ENCODE measurements at places on chromosomes 12 and 14.

DNA sequence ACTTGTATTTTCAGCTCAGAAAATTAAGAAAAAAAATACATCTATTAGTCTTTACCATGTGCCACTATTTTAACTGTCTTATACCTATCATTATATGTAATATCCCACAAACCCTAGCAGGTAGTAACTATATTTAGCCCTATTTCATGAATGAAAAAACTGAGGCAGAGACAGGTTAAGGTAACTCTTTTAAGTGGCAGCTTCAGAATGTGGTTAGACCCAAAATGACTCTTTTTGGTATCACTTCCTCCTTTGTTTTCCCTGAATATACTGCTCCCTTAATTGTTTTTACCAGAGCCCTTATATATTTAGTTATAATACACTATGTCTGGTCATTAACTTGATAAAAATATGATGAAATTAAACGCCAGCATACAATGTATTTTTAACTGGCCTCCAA is 235.6 kb upstream of the RPL10L start:
- DNase-seq, result no peak

GRCh38 chr12:121673013-121673511 is 3.6 kb upstream of the MORN3 start:
- no peak for DNase-seq

DNA sequence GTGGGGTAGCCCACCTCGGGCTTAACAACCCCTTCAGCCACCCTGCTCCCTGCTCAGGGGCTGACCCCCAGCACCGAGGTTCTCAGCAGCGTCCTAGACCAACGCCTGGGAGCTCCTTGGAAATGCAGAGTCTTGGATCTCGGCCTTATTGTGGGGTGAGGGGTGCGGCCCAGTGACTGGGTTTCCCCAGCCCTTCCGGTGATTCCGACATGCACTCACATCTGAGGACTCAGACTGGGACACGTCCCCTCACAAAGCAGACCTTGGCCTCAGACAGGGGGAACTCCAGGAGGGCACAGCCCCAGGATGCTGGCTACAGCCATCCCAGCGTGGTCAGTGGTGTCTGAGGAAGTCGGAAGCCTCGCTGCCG is 117.7 kb downstream of the RFLNA start:
- DNase-seq, result no peak

DNA sequence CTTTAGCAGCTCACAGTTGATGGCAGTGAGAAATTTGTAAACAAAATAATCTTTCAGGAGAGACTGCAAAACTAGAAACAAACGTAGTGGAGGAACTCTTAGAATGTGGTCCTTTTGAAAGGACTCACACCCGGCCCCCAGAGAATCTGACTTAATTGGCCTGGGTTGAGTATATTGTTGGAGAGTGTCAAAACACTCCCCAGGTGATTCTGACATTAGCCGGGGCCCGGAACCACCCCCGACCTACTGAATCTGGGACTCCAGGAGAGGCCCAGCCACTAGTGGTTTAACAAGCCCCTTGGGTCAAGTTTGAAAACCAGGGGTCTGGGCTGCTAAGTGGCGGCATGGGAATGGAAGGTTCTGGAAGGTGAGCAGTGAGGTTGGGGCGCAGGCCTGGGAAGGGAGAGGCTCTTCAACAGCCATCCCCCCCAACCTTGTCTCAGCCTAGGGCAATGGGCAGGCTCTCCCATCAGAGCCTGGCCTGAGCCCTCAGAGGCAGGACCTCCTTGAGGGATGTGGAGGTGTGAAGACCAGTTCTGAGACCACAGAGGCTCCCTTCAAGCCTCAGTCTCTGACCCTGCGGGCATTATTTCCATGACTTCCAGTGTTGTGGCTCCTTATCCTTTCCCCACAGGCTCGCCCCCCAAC is 1.1 kb upstream of the ELK3 start:
- no peak for DNase-seq

DNA sequence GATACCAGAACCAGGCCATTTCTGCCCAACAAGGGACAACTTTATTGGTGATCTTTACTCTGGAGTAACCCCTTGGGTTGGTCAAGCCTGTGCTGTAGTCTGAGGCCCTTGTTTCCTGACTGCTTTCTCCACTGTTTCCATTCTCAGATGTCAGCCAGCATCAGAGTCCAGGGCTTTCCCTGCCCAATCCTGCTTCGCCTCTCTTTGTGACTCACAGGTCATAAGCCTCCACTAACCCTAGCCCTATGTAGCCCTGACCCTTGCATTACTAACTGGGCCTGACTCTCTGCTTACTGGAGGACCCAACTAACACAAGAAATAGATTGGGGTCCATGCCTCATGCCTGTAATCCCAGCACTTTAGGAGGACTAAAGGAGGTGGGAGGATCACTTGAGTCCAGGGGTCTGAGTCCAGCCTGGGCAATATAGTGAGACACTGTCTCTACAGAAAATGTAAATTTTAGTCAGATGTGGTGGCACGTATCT is 8.6 kb upstream of the SNRNP35 start:
- no peak for DNase-seq

- DNase-seq, result peak; percentile 61
Measured at GRCh38 chr14:62006116-62006731, 244.0 kb downstream of the SNAPC1 start.

DNA sequence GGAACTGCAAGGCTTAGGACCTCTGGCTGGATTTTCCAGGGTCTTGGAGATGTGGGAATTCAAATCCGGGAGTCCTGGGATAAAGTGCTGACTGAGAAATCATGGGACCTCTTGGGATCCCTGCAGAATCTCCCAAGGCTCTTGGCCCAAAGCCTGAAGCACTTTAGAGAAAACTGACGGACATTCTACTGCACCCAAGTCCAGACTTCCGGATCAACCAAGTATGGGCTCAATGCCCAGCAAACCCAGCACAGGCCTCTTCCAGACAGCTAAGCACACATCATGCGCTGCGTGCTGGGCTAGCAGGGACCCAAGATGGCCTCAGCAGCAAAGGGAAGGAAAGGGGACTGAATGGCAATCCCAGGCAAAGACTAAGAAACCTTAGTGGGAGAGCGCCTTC is 85.0 kb downstream of the ACTN1 start:
- DNase-seq, result no peak

- DNase-seq, result no peak
Measured at GRCh38 chr14:39991041-39991440, 558.8 kb upstream of the FBXO33 start.

DNA sequence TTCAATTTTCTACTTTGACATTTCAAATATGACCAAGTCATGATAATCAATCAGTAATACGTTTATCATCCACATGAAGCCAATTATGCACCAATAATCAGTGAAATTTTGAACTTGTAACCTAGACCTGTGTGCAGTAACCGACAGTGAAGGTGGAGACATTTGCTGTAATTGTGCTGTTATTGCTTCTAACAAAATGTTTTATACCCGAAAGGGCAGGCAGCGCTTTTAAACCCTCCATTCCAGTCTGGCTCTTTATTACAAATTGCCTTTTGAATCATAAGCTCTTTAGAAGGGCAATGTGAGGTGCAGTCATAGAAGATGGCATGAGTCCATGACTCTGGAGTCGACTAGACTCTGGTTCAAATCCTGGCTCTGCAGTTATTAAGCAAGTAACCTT is 135.7 kb downstream of the GXYLT1 start:
- DNase-seq, result no peak

DNA sequence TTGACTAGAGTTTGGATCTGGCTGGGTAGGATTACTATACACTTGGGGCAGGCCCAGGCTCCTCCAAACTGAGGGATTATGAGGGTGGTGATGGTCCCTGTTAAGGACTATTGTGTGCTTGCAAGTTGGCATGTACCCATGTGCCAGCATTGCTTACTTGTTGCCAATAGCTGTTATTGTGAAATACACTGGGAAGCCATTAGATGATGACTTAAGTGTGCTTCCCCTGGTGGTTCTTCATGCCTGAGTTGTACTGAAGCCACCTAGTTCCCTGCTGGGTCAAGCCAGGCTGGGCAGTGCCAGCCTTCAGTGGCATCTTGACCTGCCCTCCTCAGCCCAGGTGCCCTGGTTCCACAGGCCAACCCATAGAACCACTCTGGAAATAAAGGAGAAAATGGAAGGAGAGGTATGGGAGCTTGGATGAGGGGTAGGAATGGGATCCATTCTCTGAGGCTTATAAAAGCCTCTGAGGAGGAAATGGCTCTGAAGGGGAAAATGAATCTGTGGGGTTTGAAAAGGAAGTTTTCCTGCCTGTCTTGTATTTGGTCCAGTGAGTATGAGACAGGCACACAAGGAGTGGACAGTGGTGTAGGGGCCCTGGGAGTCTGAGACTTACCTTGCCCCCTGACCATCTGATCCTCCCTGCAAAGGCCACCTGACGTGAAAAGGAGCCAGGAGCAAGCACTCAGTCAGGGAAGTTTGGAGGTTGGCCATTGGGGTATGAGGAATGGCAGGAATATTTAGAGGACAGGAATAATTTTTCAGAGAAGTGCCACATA is 724 bp downstream of the LTB4R start:
- no peak for DNase-seq

DNA sequence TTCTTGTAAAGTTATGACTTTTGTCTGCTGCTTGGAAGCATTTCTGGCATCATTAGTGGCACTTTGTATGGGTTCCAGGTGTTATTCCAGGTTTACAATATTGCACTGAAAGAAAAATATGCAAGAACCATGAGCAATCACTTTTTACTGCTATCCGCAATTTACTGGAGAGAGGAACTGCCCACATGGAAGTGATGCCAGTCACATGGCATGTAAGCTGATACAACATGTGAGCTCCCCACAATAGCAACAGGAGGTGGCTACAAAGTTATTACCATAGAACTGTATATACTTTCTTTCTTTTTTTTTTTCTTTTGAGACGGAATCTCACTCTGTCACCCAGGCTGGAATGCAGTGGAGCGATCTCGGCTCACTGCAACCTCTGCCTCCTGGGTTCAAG is 1012.1 kb downstream of the BCL11B start:
- DNase-seq, result no peak

DNA sequence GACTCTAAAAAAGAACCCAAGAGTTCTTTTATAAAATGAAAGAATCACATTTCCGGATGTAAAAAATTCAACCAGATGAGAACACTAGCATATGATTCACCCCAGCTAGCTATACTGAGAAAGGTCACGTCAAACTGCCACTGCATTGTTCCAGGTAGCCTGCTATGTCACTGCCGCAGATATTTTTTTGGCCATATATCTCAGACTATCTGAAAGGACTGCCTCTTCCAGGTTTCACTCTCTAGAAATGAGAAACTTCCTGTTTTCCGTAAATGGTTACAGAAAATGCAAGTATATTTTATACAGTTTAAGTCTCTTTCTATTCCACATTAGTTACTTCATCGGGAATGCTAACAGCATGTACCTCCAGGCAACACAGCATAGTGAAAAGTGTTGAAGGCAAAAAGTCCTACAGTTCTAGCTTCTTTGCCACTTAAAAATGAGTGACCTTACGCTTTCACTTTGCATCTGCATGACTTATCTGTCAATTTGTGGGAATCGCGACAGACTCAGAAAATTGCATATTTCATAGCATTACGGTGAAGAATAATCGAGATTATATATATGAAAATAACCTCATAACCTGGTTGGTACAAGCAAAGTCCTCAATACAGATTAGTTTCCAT is 105.2 kb downstream of the MED13L start:
- no peak for DNase-seq

DNA sequence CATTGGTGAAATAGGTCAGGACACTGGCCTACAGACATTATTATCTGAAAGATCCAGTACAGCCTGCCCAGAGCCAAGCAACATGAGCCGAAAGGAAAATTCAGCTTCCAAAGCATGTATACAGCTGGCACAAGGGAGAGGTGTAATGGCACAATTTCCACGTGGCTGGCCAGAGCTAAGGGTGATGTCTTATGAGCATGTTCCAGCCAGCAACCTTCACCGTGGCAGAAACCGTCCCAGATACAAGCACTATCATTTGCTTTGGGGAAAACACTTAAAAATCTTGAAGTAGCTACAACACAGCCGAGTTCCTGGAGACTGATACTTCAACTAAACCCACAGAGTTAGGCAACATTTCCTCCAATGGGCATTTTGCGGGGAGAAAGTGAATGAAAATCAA is 44.5 kb downstream of the CORO1C start:
- no peak for DNase-seq

- no peak for DNase-seq
Measured at GRCh38 chr14:67962215-67962644, 142.7 kb downstream of the RAD51B start.

DNA sequence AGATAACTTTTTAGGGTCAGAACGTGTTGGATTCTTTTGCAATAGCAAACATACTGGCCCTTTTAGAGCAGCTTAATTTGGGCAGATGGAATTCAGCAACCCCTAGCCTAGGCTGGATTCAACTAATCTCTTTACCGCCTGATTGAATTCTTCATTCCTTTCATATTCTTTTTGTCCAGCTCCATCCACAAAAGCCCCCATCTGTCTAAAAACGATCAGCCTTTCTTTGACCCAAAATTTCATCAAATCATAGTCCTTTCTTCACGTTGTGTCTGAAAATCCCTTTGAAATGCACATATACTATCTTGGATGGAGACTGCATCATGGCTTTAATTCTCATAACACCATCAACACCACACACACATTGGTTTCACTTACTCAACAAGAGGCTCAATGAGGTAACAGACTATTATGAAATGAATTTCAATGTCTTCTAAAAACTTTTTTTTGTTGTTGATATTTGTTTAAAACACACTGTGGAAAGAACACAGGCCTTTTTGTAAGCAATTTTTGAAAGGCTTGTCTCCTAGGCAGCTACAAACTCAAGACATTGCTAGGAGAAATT is 128.0 kb upstream of the EEA1 start:
- no peak for DNase-seq

- no peak for DNase-seq
Measured at GRCh38 chr14:32258336-32258993, 55.4 kb upstream of the RNU6-8 start.

GRCh38 chr12:111436811-111437210 is 31.1 kb downstream of the SH2B3 start:
- no peak for DNase-seq

- no peak for DNase-seq
Measured at GRCh38 chr12:63006536-63006935, 71.6 kb upstream of the PPM1H start.

DNA sequence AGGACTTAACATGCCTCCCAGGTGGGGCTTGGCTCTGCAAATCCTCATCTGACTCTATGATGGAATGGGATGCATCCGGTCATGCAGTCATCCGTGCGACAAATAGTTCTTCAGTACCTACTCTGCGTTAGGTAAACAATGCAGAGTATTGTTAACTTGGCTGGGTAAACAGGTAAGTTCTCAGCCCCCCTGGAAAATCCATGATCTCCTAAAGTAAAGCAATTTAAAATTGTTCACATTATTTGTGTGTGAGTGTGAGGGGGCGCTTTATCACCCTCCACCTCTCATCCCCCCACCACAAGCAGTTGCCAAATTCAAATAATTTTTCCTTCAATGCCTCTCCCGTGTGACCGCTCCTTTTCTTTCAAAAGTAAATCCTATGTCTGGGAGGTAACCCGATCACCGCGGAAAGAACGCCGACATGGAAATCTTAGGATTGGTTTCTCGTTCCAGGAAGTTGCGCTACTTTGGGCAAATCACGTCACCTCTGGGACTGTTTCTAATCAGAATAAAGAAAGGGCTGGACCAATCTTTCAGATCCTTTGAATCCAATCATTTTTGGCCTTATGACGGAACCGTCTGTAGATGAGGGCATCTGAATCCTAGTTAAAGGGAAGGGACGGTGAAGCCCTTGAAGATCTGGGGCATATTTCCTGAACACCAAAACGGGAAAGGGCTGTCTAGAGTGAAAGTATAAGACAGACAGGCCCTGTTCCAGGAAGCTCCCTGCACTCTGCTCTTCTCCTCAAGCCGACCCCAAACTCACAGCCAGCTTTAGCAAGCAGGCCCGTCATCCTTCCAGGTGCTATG is 44.0 kb upstream of the SINHCAF start:
- DNase-seq, result peak; percentile 79

- DNase-seq, result no peak
Measured at GRCh38 chr12:131197490-131197889, 243.8 kb downstream of the ADGRD1 start.

GRCh38 chr12:6387541-6387940 is 3.6 kb downstream of the LTBR start:
- DNase-seq, result no peak

All from fibroblast of upper back skin (primary cell).